ENCODE measurements at places on chromosomes 2 and 18.

DNA sequence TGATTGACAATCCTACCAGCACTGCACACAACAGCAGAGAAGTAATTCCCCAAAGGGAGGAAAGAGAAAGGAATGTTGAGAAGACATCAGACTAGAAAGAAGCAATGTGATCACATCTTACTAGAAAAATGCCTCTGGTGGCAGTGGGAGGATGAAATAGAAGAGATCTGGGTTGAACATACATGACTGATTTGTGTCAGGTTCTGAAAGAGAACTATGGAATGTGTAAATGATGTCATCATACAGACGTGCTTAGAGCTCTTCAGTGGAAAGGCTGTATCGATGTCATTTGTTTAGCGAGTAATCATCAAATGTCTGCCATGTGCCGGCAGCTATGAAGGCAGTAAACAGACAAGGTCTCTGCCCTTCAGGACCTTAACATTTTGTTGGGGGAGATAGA, 24.9 kb downstream of the GORASP2 start:
- no peak for DNase-seq

- no peak for DNase-seq
Observed at GRCh38 chr18:36334798-36335197, 37.3 kb downstream of the FHOD3 start.

DNA sequence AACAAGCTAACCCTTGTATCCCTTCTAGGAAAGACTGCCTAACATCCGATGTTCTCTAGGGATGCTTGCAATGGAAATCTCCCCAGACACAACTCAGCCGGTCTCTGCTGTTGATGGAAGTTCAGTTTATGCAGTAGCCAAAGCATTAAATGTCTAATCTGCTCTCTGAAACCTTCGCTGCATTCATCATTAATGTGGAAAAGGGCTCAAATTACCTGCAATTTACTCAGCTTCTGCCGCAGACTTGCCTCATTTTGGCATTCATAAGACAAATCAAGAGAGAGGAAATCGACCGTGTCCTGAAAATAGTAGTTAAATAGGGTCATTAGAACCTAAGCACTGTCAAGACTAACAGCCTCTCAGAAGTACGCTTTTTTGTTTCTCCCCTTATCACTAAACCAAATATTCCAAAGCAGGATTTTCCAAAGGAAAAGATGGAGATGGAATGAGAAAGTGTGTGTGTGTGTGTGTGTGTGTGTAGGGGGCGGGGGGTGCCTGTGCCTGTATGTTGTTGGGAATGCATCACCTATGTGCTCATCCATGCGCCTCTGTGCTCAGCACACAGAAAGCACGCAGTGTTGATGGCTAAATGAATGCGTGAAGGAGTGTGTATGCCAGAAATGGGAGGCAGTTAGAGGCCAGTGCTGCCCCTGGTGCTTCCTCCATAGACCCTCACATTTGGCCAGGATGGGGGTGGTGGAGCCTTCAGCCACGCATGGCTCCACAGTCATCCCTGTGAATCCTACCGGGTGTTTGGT, 7.4 kb downstream of the LCT start:
- DNase-seq, result no peak

DNA sequence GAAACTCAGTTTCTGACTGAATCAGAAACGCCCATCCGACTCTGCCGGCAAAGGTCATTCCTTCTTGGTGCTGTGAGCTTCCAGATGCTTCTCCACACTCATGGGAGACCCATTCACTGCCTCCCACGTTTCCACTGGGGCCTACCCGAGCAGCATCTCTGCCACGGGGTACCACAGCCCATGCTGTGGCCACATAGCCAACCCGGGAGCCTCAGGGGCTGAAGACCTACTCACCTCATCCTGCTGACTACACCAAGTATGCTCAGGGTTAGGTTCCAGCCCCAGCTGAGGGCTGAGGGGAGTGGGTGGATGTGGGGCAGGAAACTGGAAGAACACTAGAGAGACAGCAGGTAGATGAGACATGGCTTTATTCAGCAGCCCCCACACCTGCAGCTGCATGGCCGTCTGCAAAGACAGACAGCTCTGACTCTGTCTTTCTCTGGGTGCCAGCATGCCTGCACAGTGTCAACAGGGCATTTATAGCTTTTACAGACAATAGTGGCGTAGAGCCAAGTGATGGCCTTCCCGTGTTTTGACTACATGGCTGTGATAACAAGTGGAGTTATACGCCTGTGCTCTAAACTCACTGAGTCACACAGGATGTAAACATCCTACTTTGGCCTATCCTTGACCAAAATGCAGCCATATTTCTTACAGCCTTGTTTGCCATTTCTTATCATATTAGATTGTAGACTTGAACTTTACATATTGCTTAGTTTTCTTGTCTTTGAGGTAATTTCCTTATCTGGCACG, 16.5 kb upstream of the KLHL23 start:
- DNase-seq, result no peak

- no peak for DNase-seq
Observed at GRCh38 chr2:11837875-11838734, 91.7 kb downstream of the LPIN1 start.

- DNase-seq, result no peak
Observed at GRCh38 chr2:38500283-38500634, 102.5 kb downstream of the HNRNPLL start.

DNA sequence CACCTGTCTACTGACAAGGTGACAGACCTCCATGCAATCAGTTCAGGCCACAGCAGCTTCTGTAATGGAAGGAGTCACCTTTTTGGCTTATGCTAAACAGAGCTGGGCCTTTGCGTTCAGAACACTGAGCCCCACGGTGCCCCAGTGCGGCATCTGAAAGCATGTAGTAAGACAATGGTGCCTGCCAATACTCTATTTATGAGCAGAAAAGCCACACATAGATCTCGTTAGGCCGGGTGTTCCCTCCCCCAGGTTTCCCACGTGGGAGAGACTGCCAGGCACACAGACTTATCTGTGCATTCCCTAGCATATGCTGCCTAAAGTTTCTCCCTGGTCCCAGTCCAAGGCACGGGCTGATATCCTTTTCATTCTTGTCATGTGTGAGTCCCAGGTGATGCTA, 150.9 kb downstream of the ACTR3 start:
- DNase-seq, result no peak

GRCh38 chr2:240247868-240248720, 107.6 kb upstream of the OTOS start:
- no peak for DNase-seq

GRCh38 chr2:232353096-232353495, 25.5 kb upstream of the ALPP start:
- no peak for DNase-seq

GRCh38 chr2:238236571-238236970, 3.3 kb downstream of the HES6 start:
- DNase-seq, result no peak

DNA sequence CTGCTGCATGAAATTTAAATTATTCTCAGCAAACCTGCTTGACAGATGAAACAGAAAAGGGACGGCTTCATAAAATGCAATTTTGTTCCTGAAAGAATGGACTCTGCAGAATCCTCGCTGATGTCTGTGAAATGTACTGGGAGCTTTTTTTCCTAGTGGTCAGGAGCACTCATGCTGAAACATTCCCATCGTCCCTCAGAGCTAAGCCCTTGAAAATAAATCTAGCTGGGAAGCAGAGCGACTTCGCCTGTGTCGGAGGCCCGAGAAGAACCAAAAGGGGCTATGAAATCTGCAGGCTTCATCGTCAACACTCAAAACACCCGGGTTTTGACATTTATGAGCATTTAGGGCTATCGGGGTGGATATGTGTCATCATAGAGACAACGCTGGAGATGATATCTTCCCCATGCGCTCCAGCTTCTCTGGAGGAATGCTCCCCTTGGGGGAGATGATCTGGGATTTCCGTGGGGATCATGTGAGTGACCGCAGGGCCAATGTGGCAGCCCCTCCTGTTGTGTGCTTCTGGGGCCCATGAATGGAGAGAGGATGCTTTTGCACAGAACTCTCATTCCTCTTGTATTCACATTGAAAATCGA, 182.3 kb downstream of the KLHL29 start:
- no peak for DNase-seq

GRCh38 chr2:179106676-179107428, 56.9 kb upstream of the CCDC141 start:
- DNase-seq, result no peak

DNA sequence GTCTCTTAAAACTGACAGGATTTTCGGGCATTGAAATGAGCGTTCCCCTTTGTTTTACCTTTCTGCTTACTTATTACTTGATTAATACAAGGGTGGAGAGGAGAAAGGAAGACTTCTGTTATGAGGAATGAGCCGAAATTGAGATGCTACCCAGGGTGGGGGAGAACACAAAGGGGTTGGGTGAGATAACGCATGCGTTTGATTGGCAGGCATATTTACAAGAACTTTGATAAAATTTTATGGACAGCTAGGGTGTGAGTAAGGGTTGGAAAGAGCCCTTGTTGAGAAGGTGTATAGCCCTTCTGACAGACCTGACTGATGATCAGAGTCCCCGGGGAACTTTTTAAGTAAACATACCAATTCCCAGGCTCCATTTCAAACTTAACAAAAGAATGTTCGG, 1.8 kb downstream of the RNF138 start:
- DNase-seq, result no peak

GRCh38 chr2:24985511-24985910, 13.8 kb upstream of the DNAJC27 start:
- DNase-seq, result no peak

DNA sequence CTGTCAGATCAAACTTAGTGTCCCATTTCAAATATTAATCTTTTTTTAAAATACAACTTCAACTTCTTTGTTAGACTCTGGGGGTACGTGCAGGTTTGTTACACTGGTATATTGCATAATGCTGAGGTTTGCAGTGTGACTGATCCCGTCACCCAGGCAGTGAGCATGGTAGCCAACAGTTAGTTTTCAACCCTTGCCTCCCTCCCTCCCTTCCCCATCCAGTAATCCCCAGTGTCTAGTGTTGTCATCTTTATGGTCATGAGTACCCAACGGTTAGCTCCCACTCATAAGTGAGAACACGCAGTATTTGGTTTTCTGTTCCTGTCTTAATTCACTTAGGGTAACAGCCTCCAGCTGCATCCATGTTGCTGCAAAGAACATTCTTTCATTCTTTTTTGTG, 23.9 kb downstream of the NOL10 start:
- DNase-seq, result no peak

DNA sequence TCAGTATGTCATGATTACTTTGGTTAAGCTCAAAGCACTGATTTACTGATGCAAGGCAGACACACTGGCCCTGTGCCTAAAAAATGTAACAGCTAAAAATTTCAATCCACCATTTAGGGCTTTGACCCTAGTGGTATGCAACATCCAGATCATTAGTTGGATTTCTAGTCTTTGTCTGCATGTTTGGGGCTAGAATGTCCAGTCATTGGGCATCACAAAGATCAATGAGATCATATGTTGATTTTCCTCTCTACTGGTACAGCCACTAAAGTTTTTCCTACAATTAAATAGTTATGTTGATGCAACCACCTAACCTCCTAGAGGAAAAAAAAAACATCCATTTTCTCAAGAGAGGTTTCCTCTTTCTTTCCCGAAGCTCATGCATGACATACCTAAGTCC, 53.4 kb upstream of the REV1 start:
- DNase-seq, result no peak

DNA sequence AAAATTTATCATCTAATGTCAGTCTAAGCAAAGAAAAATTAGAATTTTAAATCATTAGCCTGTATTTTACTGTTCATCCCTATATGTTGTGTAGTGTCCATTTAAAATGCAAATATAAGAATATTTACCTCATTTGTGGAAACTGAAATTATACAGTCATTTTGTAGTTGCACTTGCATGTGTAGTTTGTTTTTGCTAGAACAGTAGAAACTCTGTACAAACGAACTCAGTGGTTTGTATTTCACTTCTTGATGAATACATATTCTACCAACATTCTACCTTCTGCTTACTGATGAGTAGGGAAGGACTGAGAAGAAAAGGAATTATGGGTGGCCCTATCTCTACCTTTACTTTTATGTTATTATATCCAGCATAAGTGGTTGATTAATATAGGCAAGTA, 29.7 kb downstream of the BMPR2 start:
- DNase-seq, result no peak

- DNase-seq, result no peak
Observed at GRCh38 chr2:21431078-21431477, 307.3 kb downstream of the TDRD15 start.

GRCh38 chr2:60172801-60173200, 380.7 kb downstream of the BCL11A start:
- no peak for DNase-seq

DNA sequence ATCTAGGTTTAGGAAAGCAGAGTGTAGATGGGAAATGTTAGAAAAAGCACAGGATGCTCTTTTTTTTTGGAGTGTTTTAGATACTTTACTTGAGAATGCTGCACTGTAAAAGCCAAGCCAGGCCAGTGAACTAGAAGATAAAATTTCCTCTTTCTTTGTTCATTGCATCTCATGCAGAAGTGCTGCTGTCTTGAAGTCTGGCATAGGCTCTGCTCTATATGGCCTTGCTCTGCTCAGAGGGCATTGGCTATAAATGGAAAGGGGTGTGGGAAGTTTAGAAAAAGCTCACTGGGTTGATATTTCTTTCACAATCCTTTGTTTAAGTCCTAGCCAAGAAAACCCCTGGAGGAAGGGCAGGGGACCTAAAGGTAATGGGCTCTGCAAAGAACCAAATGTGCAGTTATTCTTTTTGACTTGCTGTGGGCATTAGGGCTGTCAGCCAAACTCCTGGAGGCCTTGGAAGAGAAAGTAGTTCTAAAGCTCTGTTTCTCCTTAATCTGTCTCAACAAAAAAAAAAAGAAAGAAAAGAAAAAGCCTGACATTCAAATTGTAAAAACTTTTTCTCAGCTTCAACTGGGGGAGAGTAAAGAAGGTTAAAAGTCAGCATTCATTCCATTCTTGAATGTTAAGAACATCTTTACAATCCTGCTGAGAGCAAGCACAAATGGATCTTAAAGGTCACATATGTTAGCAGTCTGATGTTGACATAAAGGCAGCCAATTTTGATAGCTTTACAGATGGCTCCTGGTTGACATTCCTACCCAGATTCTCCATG, 338.3 kb downstream of the GULP1 start:
- DNase-seq, result no peak

- no peak for DNase-seq
Observed at GRCh38 chr2:139237023-139237422, 456.8 kb upstream of the NXPH2 start.

- no peak for DNase-seq
Observed at GRCh38 chr2:234512884-234513669, 16.2 kb upstream of the ARL4C start.

- DNase-seq, result no peak
Observed at GRCh38 chr2:70959851-70960832, 18.3 kb upstream of the ANKRD53 start.

DNA sequence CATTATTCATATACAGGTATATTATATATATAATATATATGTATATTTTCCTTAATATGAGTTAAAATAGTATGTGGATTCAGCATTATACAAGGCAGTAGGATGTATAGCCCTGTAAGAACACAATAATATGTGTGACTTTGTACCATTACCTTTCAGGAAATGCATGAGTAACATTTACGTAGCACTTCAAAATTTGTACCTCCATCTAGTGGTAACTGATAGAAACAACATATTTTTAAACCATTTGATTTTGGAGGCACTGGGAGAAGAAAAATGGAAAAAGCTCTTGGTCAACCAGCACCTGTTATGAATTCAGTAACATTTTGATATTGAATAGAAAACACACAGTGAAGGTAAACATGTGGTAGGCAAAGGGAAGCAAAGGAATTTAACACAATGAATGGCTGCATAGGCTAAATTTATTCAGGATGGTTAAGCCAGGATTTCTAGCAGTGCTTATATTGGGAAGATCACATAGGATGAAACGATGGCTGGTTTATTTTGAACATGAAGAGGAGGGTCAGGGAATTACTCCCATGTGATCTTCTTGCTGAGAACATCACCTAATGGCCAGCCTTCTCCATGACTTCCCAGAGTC, 565.5 kb downstream of the CCDC85A start:
- DNase-seq, result no peak

GRCh38 chr2:163970058-163970813, 234.4 kb upstream of the FIGN start:
- no peak for DNase-seq
